NCI-H1417 (cell line): ENCODE measurements at places on chromosomes 2 and 18.

DNA sequence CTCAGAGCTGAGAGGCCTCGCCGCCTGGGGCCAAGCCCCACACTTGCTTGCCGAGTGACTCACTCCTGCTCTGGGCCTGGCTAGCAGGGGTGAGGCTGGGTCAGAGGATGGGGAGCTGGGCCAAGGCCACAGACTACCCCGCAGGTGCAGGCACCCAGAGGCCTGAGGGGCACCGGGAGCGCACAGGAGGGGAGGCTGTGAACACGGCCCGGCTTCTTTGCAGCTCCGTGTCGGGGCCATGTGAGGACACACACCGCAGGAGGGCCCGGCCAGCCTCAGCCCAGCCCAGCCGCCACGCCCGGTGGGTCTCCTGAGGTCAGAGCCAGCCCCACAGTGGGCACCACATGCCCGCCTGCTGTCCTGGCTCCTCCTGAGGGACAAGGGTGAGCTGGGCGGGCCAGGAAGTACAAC is 8.4 kb downstream of the GPC1 start:
- DNase-seq = no peak

DNA sequence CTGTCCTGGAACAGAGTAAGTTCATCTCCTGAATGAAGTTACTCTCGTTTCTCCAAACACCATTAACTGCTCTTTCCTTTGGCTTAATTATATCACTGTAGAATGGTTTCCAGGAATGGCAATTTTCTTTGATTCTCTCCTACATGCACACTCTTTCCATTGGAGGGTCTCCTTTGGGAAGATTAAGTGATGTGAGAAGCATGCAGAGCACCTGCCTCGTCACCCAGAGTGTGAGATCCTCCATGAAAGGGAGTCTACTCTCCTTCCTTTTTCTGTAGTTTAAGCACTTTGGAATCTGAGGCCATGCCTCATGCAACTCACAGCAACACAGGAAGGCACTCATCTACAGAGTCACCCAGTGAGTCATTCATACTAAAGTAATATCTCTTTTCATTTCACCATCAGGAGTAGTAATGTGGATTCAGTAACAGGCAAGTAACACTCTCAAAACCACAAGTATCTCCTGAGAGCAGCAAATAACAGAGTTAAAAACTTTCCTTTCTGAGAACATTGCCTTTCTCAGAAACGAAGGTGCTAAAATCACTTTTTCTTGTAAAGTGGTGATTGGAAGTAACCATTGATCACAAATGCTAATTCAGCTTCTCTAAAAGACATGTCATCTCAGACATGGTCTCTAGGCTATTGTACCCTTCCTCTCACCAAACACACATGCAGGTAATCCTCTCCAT is 52.8 kb upstream of the IL1RL1 start:
- DNase-seq = no peak

- DNase-seq = no peak
Measured at GRCh38 chr2:53334610-53335009, 433.0 kb upstream of the CHAC2 start.

- no peak for DNase-seq
Measured at GRCh38 chr2:74000666-74001065, 16.0 kb downstream of the TET3 start.

DNA sequence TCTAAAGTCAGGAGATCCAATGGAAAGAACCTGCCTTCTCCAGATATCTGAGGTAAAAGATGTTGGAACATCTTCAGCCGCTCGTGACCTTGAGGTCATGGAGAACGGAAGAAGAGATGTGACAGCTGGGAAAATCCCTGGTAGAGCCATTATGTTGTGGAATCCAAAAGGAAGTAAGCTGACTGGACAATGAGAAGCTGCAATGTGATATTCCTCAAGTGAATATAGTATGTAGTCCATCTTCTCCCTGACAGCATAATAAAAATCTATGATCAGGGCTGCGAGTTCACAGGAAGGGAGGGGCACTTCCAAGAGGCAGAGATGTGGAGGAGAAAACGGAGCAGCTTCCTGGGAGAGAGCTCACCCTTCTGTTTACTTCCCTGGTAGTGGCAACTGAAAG is 201.0 kb upstream of the SP5 start:
- no peak for DNase-seq

GRCh38 chr2:100529900-100530299 is 32.9 kb upstream of the PDCL3 start:
- no peak for DNase-seq

GRCh38 chr2:239369631-239370161 is 31.1 kb downstream of the HDAC4 start:
- peak; percentile 38 for DNase-seq

DNA sequence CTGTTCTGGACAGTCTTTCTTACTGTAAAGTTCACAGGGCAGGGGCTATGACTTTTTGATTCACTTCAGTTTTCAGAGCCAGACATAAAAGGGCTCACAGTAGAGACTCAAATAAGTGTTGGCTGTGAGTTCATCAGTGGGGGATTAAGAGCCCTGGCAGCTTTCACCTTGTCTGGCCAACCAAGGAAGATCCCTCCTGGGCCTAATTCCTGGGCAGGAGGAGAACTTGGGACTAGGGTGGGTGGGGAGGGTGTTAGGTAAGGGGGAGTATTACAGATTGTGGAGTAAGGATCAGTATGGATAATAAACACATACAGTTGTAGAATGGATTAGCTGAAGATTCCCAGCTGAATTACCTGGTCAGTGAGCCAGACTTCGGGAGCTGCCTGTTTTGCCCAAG is 904 bp upstream of the SFXN5 start:
- no peak for DNase-seq

GRCh38 chr2:32358111-32358482 is 1.3 kb downstream of the BIRC6 start:
- DNase-seq = no peak

GRCh38 chr18:22847392-22847791 is 85.7 kb upstream of the RBBP8 start:
- DNase-seq = no peak

DNA sequence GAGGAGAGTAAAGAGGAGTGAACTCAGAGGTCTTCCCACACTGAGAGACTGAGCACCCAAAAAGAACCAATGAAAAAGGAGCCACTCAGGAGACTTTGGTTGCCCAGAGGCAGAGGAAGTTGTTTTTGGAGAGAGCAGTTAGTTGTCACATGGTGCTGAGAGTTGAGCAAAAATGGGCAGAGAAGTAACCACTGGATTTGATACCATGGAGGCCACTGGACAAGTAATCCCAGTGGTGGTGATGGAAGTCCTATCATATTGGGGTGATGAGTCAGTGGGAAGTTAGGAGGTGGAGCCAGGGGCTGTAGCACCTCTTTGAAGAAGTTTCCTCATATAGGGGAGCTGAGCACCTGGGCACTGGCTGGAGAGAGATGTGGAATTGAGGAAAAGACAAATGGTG is 235.8 kb downstream of the TPGS2 start:
- no peak for DNase-seq

DNA sequence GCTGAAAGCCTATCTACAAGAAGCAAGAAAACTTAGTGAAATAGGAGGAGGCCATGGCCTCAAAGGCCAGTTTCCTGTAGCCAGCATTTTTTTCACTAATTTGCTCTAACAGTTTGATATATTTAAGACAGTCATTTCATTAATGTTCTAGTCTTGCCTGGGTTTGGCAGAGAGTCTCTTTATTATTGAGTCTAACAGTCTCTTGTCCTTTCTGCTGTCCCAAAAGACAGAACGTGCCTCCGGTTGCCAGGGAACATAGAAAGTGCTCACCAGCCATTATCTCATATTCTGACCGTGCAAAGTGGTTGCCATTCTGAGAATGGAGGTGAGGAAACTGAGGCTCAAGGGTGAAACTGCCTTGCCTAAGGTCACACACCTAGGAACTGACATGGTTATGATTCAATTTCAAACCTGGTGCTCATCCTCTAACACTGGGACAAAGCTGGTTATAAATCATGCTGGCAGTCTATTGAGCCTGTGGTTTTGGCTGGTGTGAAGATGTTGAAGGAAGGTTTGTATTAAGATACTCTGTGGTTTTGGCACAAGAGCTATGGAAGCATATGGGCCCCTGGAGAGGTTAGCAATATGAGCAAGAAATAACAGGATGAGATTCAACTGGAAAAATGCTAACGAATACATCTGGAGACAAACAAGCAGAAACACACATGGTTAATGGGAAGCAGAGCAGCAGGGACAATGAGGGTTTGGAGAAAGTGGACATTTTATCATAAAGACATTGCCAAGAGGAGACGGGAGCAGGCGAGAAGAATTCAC is 903.3 kb upstream of the KLHL29 start:
- DNase-seq = no peak

GRCh38 chr2:40721595-40721994 is 269.7 kb upstream of the SLC8A1 start:
- no peak for DNase-seq

DNA sequence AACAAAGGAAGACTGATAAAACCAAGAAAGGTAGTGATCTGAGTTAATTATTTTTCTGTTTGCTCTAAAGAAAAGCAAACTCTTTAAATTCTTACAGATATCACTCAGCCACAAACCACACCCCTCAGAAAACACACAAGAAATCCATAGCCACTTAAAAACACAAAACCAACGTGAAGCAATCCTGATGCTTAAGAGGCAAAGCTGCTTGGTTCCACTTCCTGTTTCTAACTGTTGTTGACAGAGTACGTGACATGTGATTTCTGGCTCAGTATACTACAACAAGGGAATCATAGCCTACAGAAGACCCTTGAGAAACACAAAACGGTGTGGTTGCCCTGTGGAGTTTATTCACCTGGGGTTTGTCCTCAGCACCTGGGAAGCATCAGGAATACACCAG is 240.9 kb upstream of the APCDD1 start:
- peak; percentile 22 for DNase-seq

GRCh38 chr2:225510796-225511195 is 111.3 kb downstream of the NYAP2 start:
- DNase-seq = no peak

- DNase-seq = no peak
Measured at GRCh38 chr18:33838054-33838453, 260.0 kb downstream of the ASXL3 start.

GRCh38 chr2:222992137-222992536 is 59.9 kb upstream of the KCNE4 start:
- no peak for DNase-seq
